Dermis lymphatic vessel endothelial cell (primary cell): ENCODE measurements at places on chromosomes 2 and 18. TPM values are rescaled to one million over a fixed set of nuclear protein-coding genes. Genes with fewer than 3 reads are reported as not detected.

The SS18 gene
- total RNA-seq: 61.2 and 68.0 TPM in 2 replicates

The SCG2 gene
- total RNA-seq: under 0.01 TPM in 1 of 2 replicates, not detected in the other

The REG1B gene
- total RNA-seq: not detected in 2 replicates

The GALR1 gene
- total RNA-seq: not detected in 2 replicates

The BOK gene
- total RNA-seq: 23.8 and 48.5 TPM in 2 replicates

The TUBA3E gene
- not detected in 2 replicates for total RNA-seq

The HOXD8 gene
- 23.8 and 44.3 TPM in 2 replicates for total RNA-seq

The LBX2 gene
- total RNA-seq: 0.09 and 0.11 TPM in 2 replicates

The HRH4 gene
- not detected in 2 replicates for total RNA-seq

The SERPINB8 gene
- 1.7 and 2.7 TPM in 2 replicates for total RNA-seq

The CCDC88A gene
- 47.6 and 52.7 TPM in 2 replicates for total RNA-seq

The GALNT13 gene
- total RNA-seq: under 0.01 and 0.60 TPM in 2 replicates

The CDCA7 gene
- total RNA-seq: 2.0 and 3.2 TPM in 2 replicates

The FOXD4L1 gene
- total RNA-seq: under 0.01 TPM in 1 of 2 replicates, not detected in the other

The SERPINB5 gene
- total RNA-seq: not detected in 2 replicates

The TLX2 gene
- not detected in 2 replicates for total RNA-seq

The COL5A2 gene
- total RNA-seq: 18.8 and 24.2 TPM in 2 replicates

The CELF4 gene
- 0.43 TPM in 1 of 2 replicates, not detected in the other for total RNA-seq

The CD8B2 gene
- total RNA-seq: not detected in 2 replicates

The ZC3H6 gene
- total RNA-seq: 2.5 and 3.0 TPM in 2 replicates

The CRYGC gene
- not detected in 2 replicates for total RNA-seq

The IL1RN gene
- total RNA-seq: not detected in 2 replicates

The KCNF1 gene
- total RNA-seq: 3.4 and 7.3 TPM in 2 replicates

The CTAGE1 gene
- total RNA-seq: not detected in 2 replicates

The FAM110C gene
- under 0.01 and 0.17 TPM in 2 replicates for total RNA-seq

The OR6B3 gene
- total RNA-seq: not detected in 2 replicates

The MAP4K4 gene
- total RNA-seq: 93.7 and 128 TPM in 2 replicates

The SERPINB4 gene
- not detected in 2 replicates for total RNA-seq

The TTN gene
- 2.0 and 3.4 TPM in 2 replicates for total RNA-seq

The MDH1B gene
- 0.11 and 0.17 TPM in 2 replicates for total RNA-seq

The PDCD1 gene
- under 0.01 TPM in 1 of 2 replicates, not detected in the other for total RNA-seq

The FAHD2B gene
- 5.4 and 8.6 TPM in 2 replicates for total RNA-seq

The CCBE1 gene
- 0.09 and 0.76 TPM in 2 replicates for total RNA-seq

The CHRNG gene
- total RNA-seq: not detected in 2 replicates

The GCFC2 gene
- 14.2 and 19.3 TPM in 2 replicates for total RNA-seq

The RAB6C gene
- total RNA-seq: under 0.01 TPM in 1 of 2 replicates, not detected in the other

The ANKRD30BL gene
- not detected in 2 replicates for total RNA-seq

The TRIM54 gene
- 0.52 and 1.3 TPM in 2 replicates for total RNA-seq

The DYNAP gene
- total RNA-seq: not detected in 2 replicates

The KIAA2012 gene
- total RNA-seq: not detected in 2 replicates

The RGPD3 gene
- total RNA-seq: 0.11 and 0.17 TPM in 2 replicates

The DSC2 gene
- 0.09 and 0.11 TPM in 2 replicates for total RNA-seq

The PIEZO2 gene
- 311 and 447 TPM in 2 replicates for total RNA-seq

The PREB gene
- 25.3 and 28.4 TPM in 2 replicates for total RNA-seq

The ALPI gene
- total RNA-seq: not detected in 2 replicates

The ASPRV1 gene
- 0.22 and 0.26 TPM in 2 replicates for total RNA-seq
